ENCODE measurements at places on chromosomes 7 and 10.

- no peak for DNase-seq
Measured at GRCh38 chr7:99679032-99679399, 780 bp downstream of the CYP3A5 start.

DNA sequence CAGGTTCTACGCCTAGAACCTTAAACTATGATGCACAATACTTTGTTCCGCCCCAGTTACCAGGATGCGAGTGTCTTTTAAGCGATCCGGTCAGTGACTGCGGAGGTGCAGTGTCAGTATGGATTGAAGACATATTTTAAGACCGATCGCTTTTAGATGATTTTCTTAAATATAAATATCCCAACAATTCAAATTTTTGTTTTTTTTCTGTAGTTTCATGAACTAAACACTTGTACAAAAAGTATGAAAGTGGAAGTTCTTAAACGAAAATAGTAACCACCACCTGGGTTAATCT is 835 bp downstream of the COMMD3 start:
- no peak for DNase-seq

- no peak for DNase-seq
Measured at GRCh38 chr10:58453105-58453504, 59.6 kb upstream of the BICC1 start.

DNA sequence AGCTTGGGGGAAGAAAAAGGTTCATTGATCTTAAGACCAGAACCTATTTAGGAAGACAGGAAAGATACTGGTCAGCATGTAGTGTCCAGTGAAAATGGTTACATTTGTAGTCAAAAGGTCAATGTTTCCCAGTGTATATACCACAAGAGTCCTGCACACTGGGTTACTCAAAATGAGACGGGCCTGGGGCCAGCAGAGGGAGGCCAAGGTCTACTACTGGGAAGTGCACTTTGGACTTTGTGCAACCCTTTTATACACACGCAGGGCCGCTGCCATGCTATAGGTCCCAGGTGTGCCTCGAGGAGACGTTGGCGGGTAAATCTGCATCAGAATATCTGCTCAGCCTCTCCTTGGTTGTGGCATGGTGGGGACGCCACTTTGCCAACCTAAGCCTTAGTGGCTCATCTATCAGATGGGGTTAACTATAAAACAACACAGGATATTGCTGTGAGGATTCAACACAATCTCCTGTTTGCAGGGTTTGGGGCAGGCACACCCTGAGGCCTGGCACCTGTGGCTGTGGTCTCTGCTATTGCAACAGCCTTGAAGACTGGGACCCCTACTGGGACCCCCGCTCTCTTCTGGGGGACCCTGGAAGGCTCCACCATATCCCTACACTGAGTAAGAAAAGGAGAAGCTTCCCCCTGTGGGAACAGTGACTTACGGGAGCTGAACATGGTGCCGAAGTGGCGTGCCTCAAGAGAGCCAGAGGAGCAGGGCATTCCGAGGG is 19.7 kb downstream of the CLRN3 start:
- DNase-seq, result no peak

DNA sequence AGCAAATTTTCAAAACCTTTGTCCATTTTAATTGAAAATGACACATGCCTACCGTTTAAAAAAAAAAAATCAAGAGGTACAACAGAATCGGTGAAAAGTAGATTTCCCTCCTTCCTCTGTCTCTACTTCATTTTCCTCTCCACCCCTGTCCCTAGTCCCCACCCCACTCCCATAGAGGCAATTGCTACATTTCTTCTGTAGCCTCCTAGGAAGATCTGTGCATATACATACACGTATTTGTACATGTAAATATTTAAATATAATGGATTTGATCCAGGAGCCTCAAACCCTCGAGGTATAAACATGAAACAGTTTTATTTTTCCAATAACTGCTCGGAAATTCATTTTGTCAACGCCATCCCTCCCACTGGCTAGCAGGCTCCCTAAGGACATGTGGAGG is 14.1 kb upstream of the SLC29A3 start:
- no peak for DNase-seq

GRCh38 chr7:143369678-143370651 is 7.5 kb upstream of the FAM131B start:
- no peak for DNase-seq

DNA sequence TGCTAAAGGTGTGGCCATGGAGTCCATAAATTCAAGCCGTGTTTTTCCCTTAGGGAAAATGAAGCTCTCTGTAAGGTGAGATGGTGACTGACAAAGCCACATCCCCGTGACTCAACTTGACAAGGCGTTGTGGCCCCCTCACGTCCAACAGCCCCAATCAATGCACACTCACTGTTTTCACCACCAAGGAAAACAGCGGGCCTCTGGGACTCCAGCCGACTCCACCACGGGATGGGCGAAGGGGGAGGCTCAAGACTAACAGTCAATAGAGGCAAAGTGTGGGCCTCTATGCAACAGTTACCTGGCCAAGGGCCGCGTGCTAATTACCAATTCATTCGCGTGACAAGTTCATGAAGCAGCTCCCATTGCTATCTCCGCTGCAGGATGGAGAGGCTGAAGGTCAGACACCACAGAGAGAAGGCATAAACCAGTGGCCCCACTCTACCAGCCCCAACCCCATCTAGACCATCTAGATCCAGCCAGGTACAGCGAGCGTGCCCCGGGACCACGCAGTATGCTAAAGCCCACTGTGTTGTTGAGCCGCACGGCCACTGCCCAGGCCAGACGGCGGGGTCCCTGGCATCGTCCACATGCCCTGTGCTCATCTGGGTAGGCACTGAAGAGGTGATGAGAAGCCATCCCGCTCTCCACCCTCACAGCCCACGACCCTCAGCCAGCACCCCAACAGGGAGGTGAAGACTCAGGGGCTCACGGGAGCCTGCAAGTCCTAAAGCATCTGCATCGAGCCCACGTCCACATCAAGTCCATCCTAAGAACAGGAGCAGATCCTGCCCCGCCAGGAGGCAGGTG is 76.1 kb downstream of the PROSER2 start:
- no peak for DNase-seq

- DNase-seq, result no peak
Measured at GRCh38 chr7:471866-472639, 47.6 kb downstream of the PDGFA start.

DNA sequence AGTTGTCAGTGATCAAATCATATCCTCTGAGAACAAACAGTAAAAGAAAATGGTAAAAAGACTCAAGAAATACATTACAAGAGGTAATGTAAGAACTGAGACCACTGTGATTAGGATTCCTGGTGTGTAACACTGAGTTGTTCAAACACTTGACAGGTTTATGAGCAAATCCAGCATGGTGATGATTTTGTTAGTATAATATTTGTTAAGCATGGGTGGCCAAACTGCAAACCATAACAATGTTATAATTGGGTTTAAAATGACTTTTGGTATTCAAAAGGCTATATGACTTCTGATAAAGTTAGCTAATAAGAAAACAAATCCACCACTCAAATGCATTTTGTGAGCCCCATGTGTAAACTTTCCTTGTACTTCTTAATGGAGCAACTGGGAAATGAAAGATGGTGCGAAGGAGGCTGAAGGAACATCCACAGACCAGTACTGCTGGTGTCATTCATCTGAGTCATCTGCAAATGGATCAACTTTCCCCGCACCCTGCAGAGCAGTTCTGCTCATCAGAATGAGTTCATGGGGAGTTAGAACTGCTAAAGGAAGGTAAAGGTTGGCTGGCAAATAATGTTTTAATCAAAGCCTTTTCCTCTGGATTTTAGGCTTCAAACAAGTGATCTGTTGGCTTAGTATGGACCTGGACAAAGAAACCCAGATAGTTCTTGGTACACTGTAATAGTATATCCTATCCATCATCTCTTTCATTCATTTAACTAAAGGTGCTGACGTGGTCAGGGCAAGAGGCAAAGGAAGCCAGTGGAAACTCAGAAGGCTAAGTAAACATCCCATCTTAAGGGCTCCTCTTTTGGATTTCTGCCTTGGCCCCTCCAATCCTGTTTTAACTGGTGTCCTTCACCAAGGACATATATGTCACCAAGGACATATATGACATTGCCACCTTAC is 45.0 kb downstream of the AFAP1L2 start:
- DNase-seq, result no peak

DNA sequence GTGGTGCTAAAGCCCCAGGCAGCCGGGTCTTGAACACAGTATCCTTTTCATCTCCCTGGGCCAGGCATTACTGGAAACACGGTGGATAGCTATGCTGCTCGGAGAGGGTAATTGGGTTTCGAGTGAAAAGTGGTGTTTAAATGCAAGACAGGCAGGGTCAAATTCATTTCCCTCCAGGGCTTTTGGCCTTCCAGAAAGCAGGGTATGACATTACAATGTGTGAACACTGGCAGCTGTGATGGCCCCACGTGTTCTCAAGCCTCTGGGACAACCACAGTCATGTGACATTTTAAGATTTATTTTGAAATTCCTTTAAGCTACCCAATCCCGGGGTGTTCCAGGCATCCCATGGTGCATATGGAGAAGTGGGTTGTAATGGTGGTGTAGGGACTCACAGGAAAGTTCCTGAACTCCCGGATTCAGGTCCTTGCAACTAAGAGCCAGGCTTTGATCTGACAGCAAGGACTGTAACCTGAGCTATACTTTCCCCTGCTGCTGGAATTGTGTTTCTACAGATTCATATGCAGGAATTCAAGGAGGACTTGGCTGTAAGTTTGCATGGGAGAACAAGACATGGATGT is 46.8 kb downstream of the INSYN2A start:
- no peak for DNase-seq

DNA sequence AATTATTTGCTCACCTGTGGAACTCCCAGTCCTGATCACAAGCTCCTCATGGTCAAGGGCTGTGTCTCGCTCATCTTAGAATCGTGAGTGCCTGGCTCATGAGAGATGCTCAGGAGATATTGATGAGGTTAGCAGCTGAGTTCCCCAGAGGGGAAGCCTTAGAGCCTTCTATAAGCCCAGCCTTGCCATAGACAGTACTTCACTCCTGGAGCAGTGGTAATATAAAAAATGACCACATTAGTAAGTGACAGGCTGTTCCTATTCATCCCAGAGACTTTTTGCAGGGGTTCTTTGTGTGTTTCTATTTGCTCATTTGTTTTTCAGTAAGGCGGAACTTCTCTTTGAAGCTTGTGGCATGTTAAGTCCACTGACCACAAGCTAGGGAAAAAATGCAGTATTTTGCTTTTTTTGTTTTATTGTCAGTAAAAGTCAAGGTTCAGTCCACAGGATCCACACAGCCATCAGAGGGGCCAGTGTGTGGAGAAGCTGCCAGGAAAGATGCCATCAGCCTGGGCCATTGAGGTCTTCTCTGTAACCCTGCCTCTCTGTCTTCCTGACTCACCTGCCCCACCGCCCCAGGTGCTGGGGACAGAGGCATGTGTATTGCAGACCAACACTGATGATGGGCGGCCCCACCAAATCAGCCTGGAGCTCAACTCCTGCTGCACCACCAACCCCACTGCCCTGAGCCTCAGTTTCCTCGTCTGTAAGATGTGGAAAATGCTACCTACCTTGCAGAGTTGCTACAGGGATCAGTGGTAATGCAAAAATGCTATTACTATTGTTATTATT is 36.4 kb upstream of the JCAD start:
- no peak for DNase-seq

DNA sequence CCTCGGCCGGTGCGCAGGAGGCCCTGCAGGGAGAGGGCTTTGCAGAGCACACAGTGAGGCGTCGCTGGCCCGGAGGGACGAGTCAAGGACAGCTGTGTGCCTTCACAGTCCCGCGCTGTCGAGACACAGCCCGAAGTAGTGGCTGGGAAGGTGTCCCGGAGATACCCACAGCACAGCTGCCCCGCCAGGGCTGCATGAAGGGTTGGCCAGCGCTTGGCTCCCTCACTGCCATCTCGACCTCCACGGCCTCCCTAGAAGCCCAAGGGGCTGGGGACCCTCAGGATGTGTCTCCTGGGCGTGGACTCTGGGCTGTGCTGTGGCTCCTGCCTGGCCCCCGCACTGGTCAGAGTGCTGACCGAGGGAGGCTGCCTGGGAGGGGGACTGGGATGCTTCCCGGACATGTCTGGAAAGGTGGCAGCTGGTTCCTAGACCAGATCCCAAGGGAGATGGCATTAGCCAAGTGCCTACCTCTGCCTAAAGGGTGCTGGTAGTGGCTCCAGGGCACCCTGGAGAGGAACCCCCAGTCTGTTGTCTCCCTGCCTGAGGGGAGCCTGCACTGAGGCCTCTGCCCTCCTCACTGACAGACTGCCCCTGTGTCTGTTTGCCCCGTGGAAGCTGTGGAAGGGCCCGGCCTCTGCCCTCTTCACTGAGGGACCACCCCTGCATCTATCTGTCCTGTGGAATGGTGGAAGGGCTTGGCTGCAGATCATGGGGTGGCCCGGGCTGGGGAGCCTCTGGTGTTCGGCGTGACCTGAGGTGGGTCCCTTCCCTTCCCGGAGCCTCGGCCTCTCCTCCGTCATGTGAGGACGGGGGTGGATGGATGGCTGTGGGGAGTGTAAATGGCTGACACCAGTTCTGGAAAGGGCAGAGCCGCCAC is 5.8 kb downstream of the ELFN1 start:
- no peak for DNase-seq

GRCh38 chr7:41122256-41122987 is 580.5 kb downstream of the INHBA start:
- no peak for DNase-seq

- DNase-seq, result no peak
Measured at GRCh38 chr7:32033006-32033405, 37.2 kb downstream of the PDE1C start.

DNA sequence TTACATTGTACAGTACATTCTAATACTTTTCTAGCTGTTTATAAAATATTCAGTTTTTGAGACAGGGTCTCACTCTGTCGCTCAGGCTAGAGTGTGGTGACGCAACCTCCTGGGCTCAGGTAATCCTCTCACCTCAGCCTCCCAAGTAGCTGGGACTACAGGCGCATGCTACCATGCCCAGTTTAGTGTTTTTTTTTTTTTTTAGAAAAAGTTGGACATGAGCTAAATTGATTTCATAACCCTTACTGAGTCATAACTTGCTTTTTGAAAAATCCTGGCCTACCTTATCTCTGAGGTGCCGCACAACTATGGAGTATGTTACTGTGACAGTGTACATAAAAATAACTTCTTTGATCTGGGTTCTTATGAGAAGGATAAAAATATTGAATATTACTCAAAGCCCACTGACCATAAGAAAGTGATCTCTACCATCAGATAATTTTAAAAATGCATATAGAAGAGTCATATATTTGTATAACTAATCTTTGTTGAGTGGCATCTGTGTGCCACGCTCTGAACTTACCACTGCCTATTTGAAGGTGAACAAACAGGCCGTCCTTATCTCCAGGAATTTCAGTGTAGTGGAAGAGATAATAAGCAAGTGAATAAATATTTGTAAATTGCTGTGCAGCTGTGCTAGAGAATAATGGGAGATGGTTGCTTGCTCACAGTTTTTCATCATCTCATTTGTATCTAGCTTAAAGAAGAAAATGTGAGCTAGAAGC is 73.2 kb downstream of the PPP1R9A start:
- no peak for DNase-seq

- DNase-seq, result no peak
Measured at GRCh38 chr7:118183428-118183785, 557 bp upstream of the LSM8 start.

GRCh38 chr10:72407927-72408600 is 53.3 kb upstream of the DNAJB12 start:
- DNase-seq, result no peak

DNA sequence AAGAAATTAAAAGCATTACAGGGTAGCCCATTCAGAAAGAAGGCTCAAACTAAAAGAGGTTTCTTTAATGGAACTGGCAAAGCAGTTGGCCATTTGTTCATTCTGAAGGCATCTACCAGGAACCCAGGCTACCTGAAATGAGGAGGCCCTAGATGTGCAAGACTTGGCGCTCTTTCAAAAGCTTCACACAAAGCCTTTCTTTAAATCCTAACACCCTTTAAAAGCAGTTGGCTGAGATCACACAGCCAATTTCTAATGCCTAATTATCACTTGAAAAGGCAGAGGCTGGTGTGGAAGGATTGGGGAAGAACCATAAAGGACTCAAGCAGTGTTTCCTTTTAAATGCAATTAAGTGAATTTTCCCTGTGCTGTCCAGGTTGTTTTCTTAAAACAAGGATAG is 23.2 kb downstream of the PPP1R17 start:
- DNase-seq, result no peak
